ENCODE measurements at places on chromosomes 2 and 18. TPM values are rescaled to one million over a fixed set of nuclear protein-coding genes. Genes with fewer than 3 reads are reported as not detected.
A peak's percentile ranks its signal among the peaks of the same experiment; 100 is the strongest.

DNA sequence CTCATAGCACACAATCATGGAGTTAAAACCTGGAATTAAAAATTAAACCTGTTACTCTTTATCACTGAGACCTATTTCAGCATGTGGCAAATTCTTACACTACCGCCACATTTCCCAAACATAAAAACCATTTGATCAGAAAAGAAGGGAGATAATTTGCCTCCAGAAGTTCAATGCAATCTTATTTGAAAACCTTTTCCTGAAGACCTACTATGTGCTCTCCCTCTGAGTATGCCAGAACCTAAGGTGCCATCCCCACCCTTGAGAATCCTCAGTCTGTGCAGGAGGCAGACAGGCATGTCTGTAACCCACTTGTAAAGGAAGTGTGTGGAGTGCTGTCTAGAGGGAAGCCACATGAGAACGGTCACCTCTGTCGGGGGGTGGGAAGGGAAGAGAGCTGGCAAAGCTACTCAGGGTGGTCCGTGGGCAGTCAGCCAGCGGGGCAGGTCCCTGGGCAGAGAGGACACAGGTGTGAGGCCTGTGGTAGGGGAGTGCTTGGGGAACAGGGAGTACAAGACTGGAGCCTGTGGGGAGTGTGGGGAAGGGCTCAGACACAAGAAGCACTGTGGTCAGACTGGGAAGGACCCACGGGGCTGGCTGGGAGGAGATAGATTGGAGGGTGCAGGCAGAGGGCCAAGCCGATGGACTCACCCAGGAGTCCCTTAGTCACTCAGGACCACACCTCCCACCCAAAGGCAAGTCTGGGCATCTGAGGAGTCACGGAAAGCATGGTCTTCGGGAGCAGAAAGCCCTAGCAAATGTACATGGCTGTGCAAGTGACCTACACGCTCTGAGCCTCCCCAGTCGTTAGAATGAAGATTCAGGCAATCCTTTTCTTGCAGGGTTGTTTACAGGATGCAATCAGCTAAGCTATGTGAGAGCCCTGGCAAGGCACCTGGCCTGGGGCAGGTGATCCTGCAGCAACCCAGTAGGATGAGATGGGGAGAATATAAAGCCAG lies 22.8 kb downstream of the CRACDL start:
- H3K4me3 ChIP-seq, result no peak overlapping the region
- H3K36me3 ChIP-seq, result no peaks in the 10 kb centered on the region
- H3K4me1 ChIP-seq, result peaks cover 60% of the 10 kb centered on the region
- no peaks in the 10 kb centered on the region for H3K27me3 ChIP-seq

DNA sequence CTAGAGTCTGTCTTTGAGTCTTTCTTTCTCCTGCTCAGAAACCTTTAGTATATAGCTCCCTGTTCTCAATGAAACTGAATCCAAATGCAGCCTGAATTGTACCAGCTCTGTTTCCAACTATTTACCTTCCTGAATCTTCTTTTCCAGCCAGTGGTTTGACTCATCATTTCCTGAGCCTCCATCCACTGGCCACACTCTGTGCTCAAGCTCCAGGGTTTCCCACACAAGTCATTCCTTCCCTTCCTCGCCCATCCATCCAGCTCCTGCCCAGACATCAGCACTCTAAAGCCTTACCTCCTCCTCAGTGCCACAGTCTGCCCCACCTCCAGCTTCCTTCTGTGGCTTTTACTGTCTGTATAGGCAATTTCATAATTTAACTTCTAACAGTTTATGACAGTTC lies 233.6 kb upstream of the RASGRP3 start:
- H3K4me3 ChIP-seq, result no peak overlapping the region
- no peaks in the 10 kb centered on the region for H3K27me3 ChIP-seq
- no peak for DNase-seq
- no peak overlapping the region for H3K27ac ChIP-seq
- H3K36me3 ChIP-seq, result no peaks in the 10 kb centered on the region
- H3K4me1 ChIP-seq, result peaks cover 6% of the 10 kb centered on the region

GRCh38 chr2:164697688-164698461 lies 76.6 kb upstream of the GRB14 start:
- peaks cover 7% of the 10 kb centered on the region for H3K4me1 ChIP-seq
- H3K27me3 ChIP-seq, result no peaks in the 10 kb centered on the region
- H3K27ac ChIP-seq, result no peak overlapping the region
- H3K36me3 ChIP-seq, result peaks cover 15% of the 10 kb centered on the region
- no peak for DNase-seq
- H3K4me3 ChIP-seq, result no peak overlapping the region

DNA sequence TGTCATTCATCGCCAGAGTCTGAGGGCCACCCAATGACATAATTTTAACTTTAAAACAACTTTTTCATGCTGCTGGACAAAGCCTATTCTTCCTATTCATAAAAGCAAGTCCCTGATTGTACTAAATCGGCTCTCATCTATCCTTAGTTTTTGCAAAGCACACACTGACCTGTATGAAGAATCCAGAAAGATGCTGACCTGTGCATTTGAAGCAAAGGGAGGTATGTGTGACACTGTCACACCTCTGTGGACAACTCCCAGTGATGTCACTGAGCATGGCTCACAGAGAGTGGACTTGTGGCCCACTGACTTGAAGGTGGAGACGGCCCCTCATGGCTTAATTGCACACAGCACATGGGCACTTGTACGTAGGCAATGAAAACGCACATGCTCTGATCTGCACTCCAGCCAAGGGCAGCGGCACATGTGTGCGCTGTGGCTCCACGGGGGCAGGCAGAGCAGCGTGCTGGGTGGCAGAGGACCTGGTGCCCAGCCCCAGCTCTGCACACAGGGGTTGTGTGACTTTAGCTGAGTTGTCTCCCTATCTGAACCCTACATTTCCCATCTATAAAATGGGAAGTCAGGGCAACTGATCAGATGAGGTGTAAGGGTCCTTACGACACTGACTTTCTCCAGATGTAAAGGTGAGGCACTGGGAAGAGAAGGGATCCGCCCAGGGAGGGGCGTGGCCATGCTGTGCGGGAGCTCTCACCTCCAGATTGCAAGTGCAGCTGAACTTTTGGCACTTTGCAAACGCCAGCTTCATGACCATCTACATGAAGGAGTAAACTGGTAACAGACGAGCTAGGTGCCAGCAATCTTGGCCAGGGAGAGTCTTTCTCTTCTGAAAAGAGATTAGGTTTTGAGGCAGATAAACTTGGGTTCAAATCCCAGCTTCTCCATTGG lies 14.3 kb upstream of the ODC1 start:
- H3K27me3 ChIP-seq, result peaks cover 32% of the 10 kb centered on the region
- no peak for DNase-seq
- H3K27ac ChIP-seq, result no peak overlapping the region
- H3K4me1 ChIP-seq, result no peaks in the 10 kb centered on the region
- H3K36me3 ChIP-seq, result no peaks in the 10 kb centered on the region

- peaks cover 30% of the 10 kb centered on the region for H3K4me1 ChIP-seq
- peaks cover 80% of the 10 kb centered on the region for H3K27me3 ChIP-seq
- H3K27ac ChIP-seq, result no peak within 1 kb of the TSS
- DNase-seq, result no peak
- peak within 1 kb of the TSS; percentile 54 for H3K4me3 ChIP-seq
Measured at GRCh38 chr2:174334781-174335251, at the start of gene SP9. SP9 (plus strand) TSS chr2:174334954; CDS start chr2:174335093, 139 bp downstream.

- peak overlapping the region; percentile 36 for H3K27ac ChIP-seq
- H3K4me1 ChIP-seq, result peaks cover 20% of the 10 kb centered on the region
- H3K27me3 ChIP-seq, result no peaks in the 10 kb centered on the region
- H3K4me3 ChIP-seq, result no peak overlapping the region
Measured at GRCh38 chr2:106995556-106995955, 109.6 kb upstream of the ST6GAL2 start.

DNA sequence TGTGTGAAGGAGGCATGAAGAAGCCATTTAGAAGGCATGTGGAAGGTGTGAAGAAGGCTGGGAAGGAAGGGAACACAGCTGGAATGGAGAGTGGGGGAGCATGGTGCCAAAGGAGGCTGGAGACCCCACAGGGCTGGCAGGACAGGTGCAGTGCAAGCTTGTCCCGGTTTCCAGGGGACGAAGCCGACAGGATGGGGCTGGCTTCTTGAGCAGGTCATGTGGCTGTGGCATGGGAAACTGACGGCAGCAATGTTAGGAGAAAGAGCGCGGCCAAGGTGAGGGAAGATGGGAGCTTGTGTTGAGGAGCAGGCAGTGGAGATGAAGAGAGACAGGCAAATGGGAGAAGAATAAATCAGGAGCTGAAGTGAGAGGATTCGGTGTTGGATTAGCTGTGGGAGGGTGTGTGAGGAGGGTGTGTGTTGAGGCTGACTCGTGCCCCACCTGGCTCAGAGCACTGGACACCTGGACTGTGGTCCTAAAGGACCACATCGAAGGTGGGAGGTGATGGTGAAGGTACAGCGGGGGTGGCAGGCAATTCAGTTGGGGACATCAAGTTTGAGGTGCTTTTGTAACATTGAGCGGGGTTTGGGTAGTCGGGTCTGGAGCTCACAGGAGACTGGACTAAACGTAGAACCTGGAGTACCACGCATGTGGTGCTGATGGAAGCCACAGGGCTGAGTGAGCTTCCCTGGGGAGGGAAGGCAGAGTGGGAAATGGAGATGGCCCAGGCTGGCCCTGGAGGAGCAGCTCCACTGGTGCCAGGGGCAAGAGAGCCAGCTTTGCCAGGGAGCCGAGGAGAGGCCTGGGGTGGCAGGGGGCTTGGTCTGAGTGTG lies 165.6 kb upstream of the HDAC4 start:
- H3K27ac ChIP-seq, result no peak overlapping the region
- H3K27me3 ChIP-seq, result no peaks in the 10 kb centered on the region
- H3K4me1 ChIP-seq, result no peaks in the 10 kb centered on the region

GRCh38 chr18:55113800-55114199 lies 154.5 kb upstream of the CCDC68 start:
- DNase-seq, result no peak
- H3K4me3 ChIP-seq, result no peak overlapping the region
- no peaks in the 10 kb centered on the region for H3K36me3 ChIP-seq
- no peak overlapping the region for H3K27ac ChIP-seq

- H3K4me1 ChIP-seq, result peaks cover 37% of the 10 kb centered on the region
- no peak overlapping the region for H3K27ac ChIP-seq
- no peak for DNase-seq
- peaks cover 9% of the 10 kb centered on the region for H3K36me3 ChIP-seq
- no peak overlapping the region for H3K4me3 ChIP-seq
Measured at GRCh38 chr2:160465002-160465401, 28.6 kb downstream of the RBMS1 start.

- no peaks in the 10 kb centered on the region for H3K36me3 ChIP-seq
- H3K4me3 ChIP-seq, result no peak overlapping the region
- DNase-seq, result no peak
- no peaks in the 10 kb centered on the region for H3K27me3 ChIP-seq
- H3K4me1 ChIP-seq, result peaks cover 27% of the 10 kb centered on the region
- peak overlapping the region; percentile 86 for H3K27ac ChIP-seq
Measured at GRCh38 chr2:204753841-204754240, 208.6 kb downstream of the PARD3B start.

DNA sequence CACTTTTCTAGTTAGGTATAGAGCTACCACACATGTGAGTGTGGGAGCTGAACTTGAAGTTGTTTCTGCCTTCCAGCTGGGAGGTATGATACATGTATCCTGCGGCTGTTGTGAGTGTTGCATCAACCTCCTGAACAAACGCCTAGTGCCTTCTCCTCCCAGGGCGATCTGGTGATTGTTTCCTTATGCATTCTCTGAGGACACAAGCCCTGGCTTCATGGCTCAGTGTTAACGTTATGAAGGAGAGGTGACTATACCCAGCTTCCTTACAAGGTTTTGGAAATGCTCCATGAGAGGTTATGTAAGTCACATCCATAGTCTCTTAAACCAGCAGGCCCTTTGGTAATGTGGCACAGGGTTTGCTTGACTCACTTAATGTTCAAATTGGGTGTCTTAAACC lies 64.9 kb downstream of the SPRED2 start:
- H3K27ac ChIP-seq, result peak overlapping the region; percentile 95
- no peak for DNase-seq
- no peak overlapping the region for H3K4me3 ChIP-seq

DNA sequence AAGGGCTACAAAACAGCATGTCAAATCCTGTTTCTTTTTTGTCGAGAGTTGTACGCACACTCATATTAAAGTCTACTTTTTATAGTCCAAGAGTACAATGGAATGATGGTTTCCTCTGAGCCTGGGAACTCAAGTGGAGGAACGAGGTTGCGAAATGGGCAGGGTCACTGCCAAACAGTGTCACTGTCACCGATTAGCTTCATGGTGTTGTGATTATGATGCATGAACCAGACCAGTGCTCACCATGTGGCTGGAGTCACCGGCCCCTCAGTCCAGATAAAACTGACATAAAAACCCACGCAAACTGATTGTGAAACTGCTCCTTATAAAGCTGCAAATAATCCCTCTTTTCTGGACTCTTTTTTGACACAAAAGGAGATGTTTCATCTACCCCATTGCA lies 122.0 kb downstream of the COPS8 start:
- H3K27me3 ChIP-seq, result no peaks in the 10 kb centered on the region
- DNase-seq, result peak; percentile 34
- peaks cover 68% of the 10 kb centered on the region for H3K4me1 ChIP-seq
- H3K27ac ChIP-seq, result peak overlapping the region; percentile 84
- H3K36me3 ChIP-seq, result no peaks in the 10 kb centered on the region
- no peak overlapping the region for H3K4me3 ChIP-seq

DNA sequence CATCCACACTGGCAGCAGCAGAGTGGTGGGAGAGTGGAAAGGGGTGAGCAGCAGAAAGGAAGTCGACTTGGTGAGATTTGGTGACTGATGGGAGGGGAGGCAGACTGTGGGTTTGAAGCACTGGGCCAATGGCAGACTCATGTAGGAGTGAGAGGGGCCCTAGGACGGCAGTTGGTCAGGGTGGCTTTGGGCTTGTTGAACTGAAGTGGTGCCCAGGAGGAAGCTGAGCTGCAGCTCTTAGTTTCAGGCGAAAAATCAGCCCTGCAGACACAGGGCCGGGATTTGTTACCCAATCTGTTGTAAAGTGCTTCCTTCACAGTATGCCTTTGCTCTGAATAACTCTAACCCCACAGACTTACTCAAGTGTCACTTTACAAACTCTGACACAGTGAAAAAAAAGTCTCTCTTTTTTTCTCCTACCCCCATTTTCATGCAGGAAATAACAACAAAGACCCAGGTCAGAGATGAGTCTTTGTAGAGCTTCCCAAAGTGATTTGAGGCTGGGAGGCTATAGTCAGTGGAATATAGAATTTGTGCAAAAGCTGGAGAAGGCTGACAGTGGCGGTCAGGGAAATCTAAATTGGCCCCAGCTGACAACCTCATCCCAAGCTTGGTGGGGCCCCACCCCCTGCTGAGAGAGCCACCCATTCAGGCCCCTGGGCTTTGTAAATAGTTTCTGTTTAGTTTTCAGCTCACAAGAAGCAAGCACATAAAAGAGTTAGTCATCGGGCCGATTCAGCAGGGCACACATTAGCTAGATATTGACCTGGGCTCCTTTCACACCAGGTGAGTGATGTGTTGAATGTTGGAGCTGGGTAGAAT lies 226.9 kb downstream of the VAPA start:
- no peak overlapping the region for H3K4me3 ChIP-seq
- peaks cover 49% of the 10 kb centered on the region for H3K4me1 ChIP-seq
- no peaks in the 10 kb centered on the region for H3K36me3 ChIP-seq
- no peaks in the 10 kb centered on the region for H3K27me3 ChIP-seq

Gene FBLN7
- total RNA-seq, result 4.1 TPM

Gene ST6GAL2
- 139 TPM for total RNA-seq

Gene RAX
- not detected for total RNA-seq

Gene GTF2A1L
- total RNA-seq, result 1.9 TPM

Gene NDUFS1
- total RNA-seq, result 97.2 TPM

Gene MTHFD2
- 223 TPM for total RNA-seq

Gene CDH20
- not detected for total RNA-seq

Gene AFF3
- 239 TPM for total RNA-seq

Gene CTAGE1
- not detected for total RNA-seq

Gene C2orf80
- total RNA-seq, result not detected

Gene ALK
- not detected for total RNA-seq

Gene G6PC2
- not detected for total RNA-seq

Gene NCKAP5
- 0.46 TPM for total RNA-seq

Gene AMER3
- not detected for total RNA-seq

Gene LINC00305
- not detected for total RNA-seq

Measured in osteocyte (in vitro differentiated cells).